HFFc6 (cell line): ENCODE measurements at places on chromosomes 4 and X.

- DNase-seq: no peak
Observed at GRCh38 chr4:24754571-24754970, 40.8 kb upstream of the SOD3 start.

GRCh38 chr4:88583631-88584470 is 8.4 kb upstream of the HERC3 start:
- no peak for DNase-seq

- DNase-seq: no peak
Observed at GRCh38 chrX:124113621-124114600, 152.4 kb downstream of the STAG2 start.

DNA sequence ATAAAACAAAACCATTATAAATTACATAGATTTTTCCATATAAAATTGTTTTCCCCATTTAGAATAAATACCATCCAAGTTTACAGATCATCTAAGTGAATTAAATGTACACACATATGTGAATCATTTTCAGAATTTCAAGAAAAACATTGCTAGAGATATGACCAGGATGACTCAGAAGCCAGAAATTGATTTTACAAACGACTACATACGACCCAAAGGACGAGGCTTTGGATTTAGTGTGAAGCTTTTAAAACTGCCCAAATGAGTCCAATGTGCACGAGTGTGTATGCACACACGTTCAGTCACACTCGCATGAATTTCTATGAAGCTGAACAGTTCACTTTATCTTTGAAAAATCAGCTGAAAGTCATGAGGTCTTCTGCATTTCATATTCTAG is 37.9 kb downstream of the MFAP3L start:
- no peak for DNase-seq

DNA sequence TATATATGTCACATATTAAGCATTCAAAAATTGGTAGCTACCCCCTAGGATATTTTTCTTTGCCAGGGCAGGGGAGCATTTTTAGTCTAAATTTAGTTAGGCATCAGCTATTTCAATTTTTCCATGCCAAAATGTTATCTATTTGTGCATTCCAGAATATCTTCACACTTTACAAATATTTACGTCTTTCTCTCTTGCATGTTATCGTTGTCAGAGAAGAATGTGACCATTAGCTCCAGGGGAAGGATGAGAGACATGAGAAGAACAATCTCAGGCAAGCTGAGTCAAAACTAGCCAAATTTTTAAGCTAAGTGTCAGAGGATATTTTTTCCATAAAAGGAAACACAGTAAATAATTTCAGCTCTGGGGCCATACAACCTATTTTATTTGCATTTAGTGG is 885.0 kb upstream of the EPHA5 start:
- DNase-seq: peak; percentile 70

DNA sequence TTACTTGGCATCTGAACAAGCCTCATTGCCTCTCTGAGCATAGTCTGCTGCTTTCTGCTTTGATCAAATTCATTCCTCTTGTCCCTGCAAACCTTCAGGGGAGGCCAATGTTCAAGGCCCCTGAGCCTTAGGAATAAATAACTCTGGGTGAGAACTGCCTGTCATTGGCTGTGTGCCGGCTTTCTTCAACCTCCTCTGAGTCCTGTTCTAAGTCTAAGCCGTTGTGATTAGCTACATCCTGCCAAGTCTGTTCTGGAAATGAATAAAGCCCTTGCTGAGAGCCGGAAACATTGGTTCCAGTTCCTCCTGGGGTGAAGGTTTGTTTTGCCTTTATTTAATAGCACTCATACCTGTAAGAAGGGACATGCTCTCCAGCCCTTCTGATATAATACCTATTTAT is 13.8 kb downstream of the RNF4 start:
- peak; percentile 20 for DNase-seq

GRCh38 chr4:21835712-21836111 is 112.9 kb downstream of the KCNIP4 start:
- no peak for DNase-seq

- DNase-seq: no peak
Observed at GRCh38 chr4:184697956-184698355, 35.9 kb downstream of the CENPU start.

- no peak for DNase-seq
Observed at GRCh38 chrX:4265036-4265435, 551.6 kb upstream of the PRKX start.

GRCh38 chr4:141180991-141181761 is 39.5 kb upstream of the ZNF330 start:
- DNase-seq: no peak

DNA sequence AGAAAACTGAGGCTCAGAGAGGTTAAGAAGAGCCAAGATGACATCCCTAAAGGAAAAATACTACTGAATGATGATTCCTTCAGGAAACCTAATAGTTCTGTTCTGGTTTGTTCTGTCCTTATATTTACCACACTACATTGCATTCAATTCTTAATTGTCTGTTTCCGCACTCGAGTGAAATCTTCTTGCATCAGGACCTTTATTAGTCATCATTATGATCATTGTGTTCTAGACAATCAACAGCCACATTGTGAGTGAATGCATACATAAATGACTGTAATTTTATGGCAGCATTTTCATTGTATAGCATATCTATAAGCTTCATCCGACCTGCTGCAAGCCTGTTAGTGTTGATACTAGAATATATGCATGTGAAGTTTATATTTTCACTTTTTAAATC is 156.7 kb upstream of the FAM241A start:
- no peak for DNase-seq

- DNase-seq: no peak
Observed at GRCh38 chr4:71269233-71269632, 69.6 kb upstream of the SLC4A4 start.

GRCh38 chr4:41575665-41576064 is 37.7 kb downstream of the LIMCH1 start:
- no peak for DNase-seq

- peak; percentile 60 for DNase-seq
Observed at GRCh38 chrX:17374619-17375366, at the start of gene NHS. Gene NHS (plus strand): TSS chrX:17375200. CDS start chrX:17375758, 558 bp downstream.

DNA sequence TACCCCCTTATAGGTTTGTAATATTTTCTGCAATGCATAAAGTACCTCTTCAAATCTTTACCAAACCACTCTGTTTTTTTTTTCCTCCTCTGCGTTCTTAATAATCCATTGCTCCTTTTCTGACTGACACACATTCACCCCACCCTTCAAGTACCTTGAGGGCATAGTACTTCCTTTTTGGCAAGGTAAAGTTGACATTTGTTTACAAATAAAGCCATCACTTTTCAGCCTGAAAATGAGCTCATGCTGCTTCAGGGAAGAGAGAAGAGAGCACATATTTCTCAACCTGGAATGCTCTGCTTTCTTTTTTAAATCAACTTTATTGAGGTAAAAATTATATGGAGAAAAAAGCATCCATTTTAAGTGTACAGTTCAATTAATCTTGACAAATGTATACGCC is 113.9 kb downstream of the AGTR2 start:
- DNase-seq: no peak

GRCh38 chrX:154693394-154693793 is 40.0 kb upstream of the CTAG2 start:
- DNase-seq: no peak

DNA sequence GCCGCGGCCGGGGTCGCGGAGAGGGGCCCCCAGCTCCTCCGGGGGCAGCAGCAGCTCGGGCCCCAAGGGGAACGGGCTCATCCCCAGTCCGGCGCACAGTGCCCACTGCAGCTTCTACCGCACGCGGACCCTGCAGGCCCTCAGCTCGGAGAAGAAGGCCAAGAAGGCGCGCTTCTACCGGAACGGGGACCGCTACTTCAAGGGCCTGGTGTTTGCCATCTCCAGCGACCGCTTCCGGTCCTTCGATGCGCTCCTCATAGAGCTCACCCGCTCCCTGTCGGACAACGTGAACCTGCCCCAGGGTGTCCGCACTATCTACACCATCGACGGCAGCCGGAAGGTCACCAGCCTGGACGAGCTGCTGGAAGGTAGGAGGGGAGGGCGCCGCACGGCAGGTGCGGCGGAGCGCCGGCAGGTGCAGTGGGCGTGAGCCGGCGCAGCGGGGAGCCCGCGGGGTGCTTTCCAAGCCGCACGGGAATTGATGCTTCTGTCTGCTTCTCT is 886 bp downstream of the DCLK2 start:
- peak; percentile 38 for DNase-seq

DNA sequence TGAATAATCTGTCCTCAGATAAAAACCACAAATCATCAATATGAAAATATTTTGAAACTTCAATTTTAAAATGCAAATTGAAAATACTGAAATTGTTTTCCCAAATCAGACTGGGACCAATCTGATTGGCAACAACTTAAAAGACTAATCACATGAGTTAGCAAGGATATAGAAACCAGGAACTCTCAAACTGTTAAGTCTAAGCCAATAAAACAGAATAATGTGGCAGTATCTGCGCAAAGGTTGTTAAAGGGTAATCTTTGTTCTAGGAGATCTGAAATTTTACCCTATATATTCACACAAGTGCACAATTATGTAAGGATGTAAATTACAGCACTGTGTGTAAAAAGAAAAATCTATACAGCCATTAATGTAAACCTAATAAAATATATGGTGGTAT is 29.7 kb downstream of the EIF4E start:
- no peak for DNase-seq

DNA sequence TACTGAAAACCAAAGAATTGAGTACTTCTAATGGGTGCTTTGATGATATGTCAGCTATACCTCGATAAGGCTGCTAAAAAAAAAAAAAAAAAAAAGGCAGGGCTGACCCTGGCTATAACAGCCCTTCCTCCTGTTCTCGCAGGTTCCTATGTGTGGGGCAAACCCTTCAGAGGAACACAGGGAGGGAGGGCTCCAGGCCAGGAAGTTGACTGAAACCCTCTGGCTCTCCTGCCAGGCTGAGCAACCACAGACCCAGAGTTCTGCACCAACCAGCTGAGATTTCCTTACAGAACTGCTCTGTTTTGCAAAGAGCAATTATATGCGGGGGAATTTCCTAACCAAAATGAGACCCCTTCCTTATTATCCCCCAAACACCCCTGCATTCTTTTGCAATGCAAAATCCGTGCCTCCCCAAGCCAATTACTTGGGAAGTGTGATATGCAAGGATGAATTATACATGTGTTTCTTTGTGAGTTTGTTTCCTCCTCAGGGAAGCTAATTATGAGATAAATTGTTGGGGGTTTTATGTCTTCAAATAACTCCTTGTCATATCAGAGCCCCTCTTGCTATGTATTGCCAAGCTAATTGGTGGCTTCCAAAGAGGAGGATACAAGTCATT is 45.6 kb downstream of the PDHA1 start:
- no peak for DNase-seq

- no peak for DNase-seq
Observed at GRCh38 chr4:41428601-41429279, 109.2 kb upstream of the LIMCH1 start.

GRCh38 chr4:152269448-152270191 is 266.3 kb downstream of the FBXW7 start:
- no peak for DNase-seq

DNA sequence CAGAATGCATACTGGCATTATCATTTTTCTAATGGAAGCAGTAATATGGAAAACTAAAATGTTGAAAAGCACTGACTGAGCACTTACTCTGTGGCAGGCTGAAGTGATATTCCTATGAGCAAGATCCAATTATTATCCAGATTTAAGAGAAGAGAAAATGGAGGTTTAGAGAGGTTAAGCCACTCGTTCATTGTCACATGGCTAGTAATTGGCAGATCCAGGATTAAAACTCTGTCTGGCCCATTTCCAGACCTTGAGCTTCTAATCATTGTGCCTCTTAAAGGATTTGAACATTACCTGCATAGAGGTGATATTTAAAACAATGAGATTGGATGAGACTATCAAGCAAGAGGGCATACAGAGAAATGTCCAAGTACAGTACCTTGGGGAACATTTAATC is 80.6 kb downstream of the MFAP3L start:
- no peak for DNase-seq

- no peak for DNase-seq
Observed at GRCh38 chr4:3247399-3248177, 1.4 kb upstream of the MSANTD1 start.

- no peak for DNase-seq
Observed at GRCh38 chr4:161696944-161697343, 466.9 kb downstream of the FSTL5 start.

DNA sequence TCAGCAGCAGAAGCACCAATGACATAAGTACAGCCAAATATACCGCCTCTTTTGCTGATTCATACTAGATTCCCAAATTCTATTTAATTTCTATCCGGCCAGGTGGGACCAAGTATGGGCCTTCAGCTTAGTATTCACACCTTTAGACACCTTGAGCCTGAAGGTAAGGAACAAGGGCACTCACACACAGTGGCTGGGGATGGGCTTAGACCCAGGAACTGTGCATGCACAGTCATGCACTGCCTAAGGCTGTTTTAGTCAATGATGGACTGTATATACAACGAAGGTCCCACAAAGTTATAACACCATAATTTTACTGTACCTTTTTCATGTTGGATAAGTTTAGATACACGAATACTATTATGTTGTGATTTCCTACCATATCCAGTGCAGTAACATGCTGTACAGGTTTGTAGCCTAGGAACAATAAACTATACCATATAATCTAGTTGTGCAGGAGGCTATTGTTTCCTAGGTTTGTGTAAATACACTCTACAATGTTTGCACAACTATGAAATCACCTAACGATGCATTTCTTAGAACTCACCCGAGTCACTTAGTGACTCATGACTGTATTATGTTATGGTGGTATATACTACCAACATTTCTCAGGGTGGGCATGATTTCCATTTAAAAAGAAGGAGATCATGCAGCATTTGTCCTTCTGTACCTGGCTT is 9.7 kb upstream of the CLNK start:
- no peak for DNase-seq

- no peak for DNase-seq
Observed at GRCh38 chrX:154661899-154662298, 8.5 kb upstream of the CTAG2 start.

- no peak for DNase-seq
Observed at GRCh38 chr4:14879683-14880082, 122.6 kb upstream of the CPEB2 start.

- DNase-seq: no peak
Observed at GRCh38 chr4:130576218-130576617, 1480.3 kb downstream of the C4orf33 start.

- peak; percentile 87 for DNase-seq
Observed at GRCh38 chr4:37666625-37667071, 19.5 kb downstream of the RELL1 start.

- DNase-seq: no peak
Observed at GRCh38 chrX:135522878-135523693, 2.6 kb downstream of the INTS6L start.

DNA sequence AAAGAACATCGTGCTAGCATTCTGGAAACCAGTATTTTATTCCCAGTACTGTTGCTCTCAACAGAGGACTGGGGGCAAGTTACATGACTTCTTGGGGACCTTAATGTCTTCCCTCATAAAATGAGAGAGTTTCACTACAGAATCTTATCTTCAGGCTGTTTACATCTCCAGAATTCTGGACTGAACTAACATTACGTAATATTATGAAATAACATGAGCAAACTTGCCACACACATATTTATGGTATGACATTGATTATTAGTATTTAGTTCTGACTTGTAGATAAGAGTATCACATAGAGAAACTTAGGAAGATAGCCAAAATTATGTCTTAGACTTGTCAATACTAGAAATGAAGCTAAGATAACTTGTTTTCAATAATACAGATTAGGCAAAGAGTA is 68.0 kb downstream of the NFKB1 start:
- no peak for DNase-seq
